Cardiac atrium fibroblast (primary cell): ENCODE measurements at places on chromosomes 2 and 18. TPM values are rescaled to one million over a fixed set of nuclear protein-coding genes. Genes with fewer than 3 reads are reported as not detected.

Gene RTP5
- total RNA-seq = not detected in 2 replicates

Gene NYAP2
- total RNA-seq = not detected in 2 replicates

Gene GPR35
- not detected in 2 replicates for total RNA-seq

Gene RESP18
- not detected in 2 replicates for total RNA-seq

Gene NAT8
- total RNA-seq = not detected in 2 replicates

Gene UGT1A6
- not detected in 2 replicates for total RNA-seq

Gene PCGF1
- total RNA-seq = 8.6 and 13.2 TPM in 2 replicates

Gene STEAP3
- 3.1 and 5.0 TPM in 2 replicates for total RNA-seq

Gene ZNF385B
- total RNA-seq = not detected in 2 replicates

Gene CENPA
- total RNA-seq = 1.6 and 3.6 TPM in 2 replicates

Gene DSG4
- total RNA-seq = not detected in 2 replicates
